ENCODE measurements at places on chromosomes 1 and 21.

DNA sequence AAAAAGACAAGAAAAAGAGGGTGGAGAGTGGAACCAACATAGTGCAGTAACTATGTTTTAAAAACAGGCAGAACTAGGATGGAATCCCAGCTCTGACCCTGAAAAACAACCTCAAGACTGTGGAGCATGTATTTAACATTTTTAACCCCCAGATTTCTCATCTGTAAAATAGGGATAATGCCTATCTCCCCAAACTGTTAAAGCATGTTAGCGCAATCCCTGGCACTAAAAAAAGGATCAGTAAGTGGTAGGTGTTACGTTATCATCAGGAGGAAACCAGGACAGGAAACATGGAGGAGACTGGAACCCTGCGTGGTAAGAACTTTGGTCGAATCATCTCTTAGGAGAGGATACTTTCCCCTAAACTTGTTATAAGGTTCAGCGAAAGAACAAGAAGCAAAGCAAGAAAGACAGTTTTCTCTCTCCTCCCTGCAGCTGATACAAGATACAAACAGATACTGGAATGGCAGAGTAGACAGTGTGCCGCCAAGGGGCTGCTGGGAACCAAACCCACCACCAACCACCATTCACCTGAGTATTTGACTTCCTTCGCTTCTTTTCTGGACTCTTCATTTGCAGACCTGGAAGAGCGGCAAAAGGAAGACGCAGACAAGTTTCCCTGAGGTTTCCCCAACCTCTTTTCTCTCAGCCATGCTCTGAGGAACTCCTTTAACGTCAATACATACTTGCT, 991 bp downstream of the PYGO2 start:
- DNase-seq = no peak

- DNase-seq = no peak
Observed at GRCh38 chr1:156727926-156728598, at the start of gene METTL25B. METTL25B (plus strand) TSS chr1:156728469; CDS start chr1:156729105, 636 bp downstream.

GRCh38 chr1:231387770-231388669, 34.1 kb downstream of the EGLN1 start:
- no peak for DNase-seq

GRCh38 chr1:43280692-43281091, 4.7 kb downstream of the C1orf210 start:
- DNase-seq = no peak

- no peak for DNase-seq
Observed at GRCh38 chr1:18192182-18192581, 84.6 kb downstream of the IGSF21 start.
